ENCODE measurements at places on chromosomes 4 and X. TPM values are rescaled to one million over a fixed set of nuclear protein-coding genes. Genes with fewer than 3 reads are reported as not detected.

Gene MAMLD1
- total RNA-seq: 3.2 TPM

Gene SLC10A7
- 37.1 TPM for total RNA-seq

Gene FAM47A
- total RNA-seq: not detected

Gene SORCS2
- 0.06 TPM for total RNA-seq

Gene GAGE12G
- total RNA-seq: not detected

Gene FAM236C
- not detected for total RNA-seq

Gene PGAM4
- total RNA-seq: 0.57 TPM

Gene SPATA4
- not detected for total RNA-seq

Gene NXF3
- 0.46 TPM for total RNA-seq

Gene CACNA1F
- total RNA-seq: not detected

Gene GSX2
- not detected for total RNA-seq

Gene MSL3
- total RNA-seq: 18.2 TPM

Gene OTC
- total RNA-seq: not detected

Gene CFI
- total RNA-seq: 1.6 TPM

Gene PI4K2B
- total RNA-seq: 15.6 TPM

Gene TMEM131L
- 17.0 TPM for total RNA-seq

Gene CCNG2
- total RNA-seq: 9.2 TPM

Gene ENOPH1
- total RNA-seq: 27.3 TPM

Gene PRRG1
- total RNA-seq: 10.4 TPM

Gene HTR2C
- not detected for total RNA-seq

Gene PCDH7
- 224 TPM for total RNA-seq

Gene FAM236D
- total RNA-seq: not detected

Gene FGFR3
- 4.7 TPM for total RNA-seq

Gene CT45A5
- total RNA-seq: not detected

Gene SPANXA2
- total RNA-seq: not detected

Gene RASSF6
- not detected for total RNA-seq

Gene HSD17B13
- total RNA-seq: not detected

Gene ODAPH
- total RNA-seq: not detected

Data from A673 (cell line).